Left ventricle myocardium superior (tissue), 1 donor: ENCODE measurements at places on chromosomes 6 and 20.

- no peak for DNase-seq
These were observed 21.7 kb downstream of the FGD2 start for GRCh38 chr6:37027036-37027720.

DNA sequence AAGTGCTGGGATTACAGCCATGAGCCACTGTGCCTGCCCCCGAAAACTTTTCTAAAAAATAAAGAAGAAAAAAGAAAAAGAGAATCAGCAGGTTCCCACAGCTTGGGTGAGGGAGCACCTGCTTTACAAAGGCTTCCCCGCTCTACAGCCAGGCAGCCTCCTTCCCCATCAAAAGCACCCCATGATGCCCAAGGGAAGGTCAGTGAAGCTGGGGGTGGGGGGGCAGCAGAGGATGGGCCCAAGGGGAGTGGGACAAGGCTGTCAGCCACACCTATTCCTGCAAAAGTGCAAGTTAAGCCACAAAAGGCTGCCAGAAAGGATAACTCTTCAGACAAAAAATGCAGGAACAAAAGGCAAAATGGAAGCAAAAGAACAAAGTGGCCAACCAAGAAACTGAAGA, 72.5 kb downstream of the FAM50B start:
- DNase-seq: no peak

DNA sequence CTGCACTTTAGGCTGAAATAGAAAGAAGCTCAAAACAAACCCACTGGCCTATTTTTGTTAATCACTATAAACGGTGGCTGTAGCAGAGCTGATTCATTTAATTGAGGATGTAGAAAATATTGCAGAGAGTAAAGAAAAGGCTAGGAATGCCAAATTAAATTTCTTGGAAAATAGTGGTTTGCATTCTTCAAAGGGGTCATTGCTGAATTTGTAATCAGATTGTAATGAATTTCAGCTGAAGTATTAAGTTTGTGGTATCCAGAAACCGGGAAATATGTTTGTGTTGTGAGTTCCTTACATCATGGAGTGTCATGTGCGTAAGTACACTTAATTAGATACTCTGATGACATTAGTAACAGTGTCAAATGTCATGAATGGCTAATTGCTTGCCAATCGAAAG, 203.0 kb downstream of the SAMD5 start:
- no peak for DNase-seq

DNA sequence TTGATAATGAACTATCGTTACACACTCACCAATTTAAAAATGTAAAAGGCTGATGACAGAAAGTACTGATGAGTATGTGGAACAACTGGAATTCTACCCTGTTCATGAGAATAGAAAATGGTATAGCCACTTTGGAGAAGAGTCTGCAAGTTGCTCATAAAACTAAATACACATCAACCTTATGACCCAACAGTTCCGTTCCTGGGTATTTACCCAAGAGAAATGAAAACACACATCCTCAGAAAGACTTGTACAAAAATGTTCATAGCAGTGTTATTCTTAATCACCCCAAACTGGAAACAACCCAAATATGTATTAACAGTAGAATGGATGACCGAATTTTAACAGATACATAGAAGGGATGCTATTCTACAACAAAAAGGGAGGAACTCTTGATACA, 145.7 kb upstream of the LRFN2 start:
- DNase-seq: no peak

- peak; percentile 41 for DNase-seq
These were observed 21.9 kb upstream of the TAF8 start for GRCh38 chr6:42028234-42029061.

- DNase-seq: no peak
These were observed 103.6 kb downstream of the VIP start for GRCh38 chr6:152854086-152854795.

- DNase-seq: no peak
These were observed 102.3 kb downstream of the CTNNBL1 start for GRCh38 chr20:37796121-37796520.

DNA sequence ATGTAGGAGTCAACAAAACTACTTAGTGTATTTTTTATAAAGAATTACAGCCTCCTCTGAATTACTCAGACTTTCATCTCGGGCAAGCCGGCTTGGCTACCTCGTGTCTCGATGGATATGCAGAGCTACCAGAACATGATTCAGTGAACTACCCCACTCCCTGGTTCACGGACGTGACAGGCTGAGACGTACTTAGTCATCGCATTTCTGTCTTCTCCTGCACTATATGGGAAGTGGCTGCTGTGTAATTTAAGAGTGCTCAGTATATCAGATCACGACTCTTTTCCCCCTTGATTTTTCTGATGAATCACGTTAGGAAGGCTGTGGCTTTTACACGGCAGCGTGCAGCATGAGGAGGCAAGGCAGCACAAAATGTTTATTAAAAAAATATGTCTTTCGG, 302.7 kb upstream of the ZFP64 start:
- no peak for DNase-seq

- DNase-seq: no peak
These were observed 470.8 kb downstream of the CD109 start for GRCh38 chr6:74166849-74167248.

GRCh38 chr20:45779011-45779915, 12.4 kb downstream of the WFDC3 start:
- DNase-seq: peak; percentile 80

- DNase-seq: no peak
These were observed 286.0 kb downstream of the HAO1 start for GRCh38 chr20:7654231-7654630.

- no peak for DNase-seq
These were observed 151.9 kb downstream of the SH3BGRL2 start for GRCh38 chr6:79782792-79783580.

DNA sequence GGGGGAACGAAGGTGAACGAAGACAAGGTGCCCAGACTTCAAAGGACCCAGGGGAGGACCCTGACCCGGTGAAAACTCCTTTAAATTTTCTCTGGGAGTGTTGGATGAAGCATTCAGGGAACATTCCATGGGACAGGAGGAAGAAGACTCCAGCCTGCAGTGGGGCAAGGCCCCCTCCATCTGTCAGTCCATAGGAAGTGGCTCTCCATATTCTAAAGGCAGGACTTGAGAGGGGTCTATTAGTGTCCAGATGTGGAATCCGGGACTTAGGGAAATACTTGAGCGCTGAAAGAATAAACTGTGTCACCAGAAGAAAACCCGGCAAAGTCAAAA, 3.2 kb upstream of the BPIFA2 start:
- DNase-seq: no peak

DNA sequence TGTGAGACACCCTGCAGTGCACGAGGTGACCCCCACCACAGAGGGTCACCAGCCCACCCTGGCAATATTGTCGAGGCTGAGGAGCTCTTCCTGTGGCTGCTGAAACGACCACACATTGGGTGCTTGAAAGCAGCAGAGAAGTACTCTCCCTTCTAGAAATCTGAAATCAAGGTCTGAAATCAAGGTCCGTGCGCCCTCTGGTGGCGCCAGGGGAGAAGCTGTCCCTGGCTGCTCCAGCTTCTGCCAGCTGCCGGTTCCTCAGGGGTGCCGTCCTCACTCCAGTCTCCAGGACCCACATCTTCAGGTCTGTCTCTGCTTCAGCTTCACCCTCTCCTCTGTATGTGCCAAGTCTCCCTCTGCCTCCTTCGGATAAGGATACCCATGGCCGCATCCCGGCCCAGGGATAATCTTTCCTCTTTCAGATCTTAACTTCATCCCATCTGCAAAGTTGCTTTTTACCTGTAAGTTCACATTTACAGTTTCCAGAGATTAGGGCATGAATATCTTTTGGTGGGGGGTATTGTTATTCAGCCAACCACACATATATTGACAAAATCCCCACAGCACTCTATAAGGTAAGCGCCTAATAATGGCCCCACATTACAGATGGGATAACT, 108.3 kb upstream of the PHACTR3 start:
- DNase-seq: peak; percentile 78

GRCh38 chr6:2477250-2477649, 231.8 kb upstream of the GMDS start:
- no peak for DNase-seq

DNA sequence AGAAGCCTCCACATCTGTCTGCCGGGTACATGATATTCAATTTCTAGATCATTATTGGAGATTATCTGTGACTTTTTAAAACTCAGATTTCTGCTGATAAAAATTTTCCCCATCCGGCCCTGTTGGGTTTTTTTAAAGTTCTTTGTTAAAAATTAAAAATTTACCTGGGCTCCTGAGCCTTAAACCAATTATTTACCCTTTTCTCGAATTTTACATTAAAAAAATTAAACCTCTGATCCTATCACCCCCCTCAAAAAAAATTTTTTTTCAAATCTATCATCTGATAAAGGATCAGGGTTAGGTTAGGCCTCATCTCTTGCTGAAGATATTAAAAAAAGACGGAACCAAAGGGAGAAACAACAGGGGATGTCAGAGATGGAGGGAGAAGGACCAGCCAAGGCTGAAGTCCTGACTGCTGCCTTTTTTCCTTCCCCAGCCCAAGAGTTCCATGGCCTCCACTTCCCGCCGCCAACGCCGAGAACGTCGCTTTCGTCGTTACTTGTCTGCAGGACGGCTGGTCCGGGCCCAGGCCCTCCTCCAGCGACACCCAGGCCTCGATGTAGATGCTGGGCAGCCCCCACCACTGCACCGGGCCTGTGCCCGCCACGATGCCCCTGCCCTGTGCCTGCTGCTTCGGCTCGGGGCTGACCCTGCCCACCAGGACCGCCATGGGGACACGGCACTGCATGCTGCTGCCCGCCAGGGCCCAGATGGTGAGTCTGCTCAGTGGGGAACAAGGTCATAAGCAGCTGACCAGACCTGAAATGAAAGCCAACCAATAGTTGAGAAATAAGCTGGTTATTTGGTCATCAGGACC, 527 bp downstream of the NFKBIL1 start:
- DNase-seq: no peak

GRCh38 chr20:15913391-15914025, 659.7 kb downstream of the KIF16B start:
- no peak for DNase-seq

DNA sequence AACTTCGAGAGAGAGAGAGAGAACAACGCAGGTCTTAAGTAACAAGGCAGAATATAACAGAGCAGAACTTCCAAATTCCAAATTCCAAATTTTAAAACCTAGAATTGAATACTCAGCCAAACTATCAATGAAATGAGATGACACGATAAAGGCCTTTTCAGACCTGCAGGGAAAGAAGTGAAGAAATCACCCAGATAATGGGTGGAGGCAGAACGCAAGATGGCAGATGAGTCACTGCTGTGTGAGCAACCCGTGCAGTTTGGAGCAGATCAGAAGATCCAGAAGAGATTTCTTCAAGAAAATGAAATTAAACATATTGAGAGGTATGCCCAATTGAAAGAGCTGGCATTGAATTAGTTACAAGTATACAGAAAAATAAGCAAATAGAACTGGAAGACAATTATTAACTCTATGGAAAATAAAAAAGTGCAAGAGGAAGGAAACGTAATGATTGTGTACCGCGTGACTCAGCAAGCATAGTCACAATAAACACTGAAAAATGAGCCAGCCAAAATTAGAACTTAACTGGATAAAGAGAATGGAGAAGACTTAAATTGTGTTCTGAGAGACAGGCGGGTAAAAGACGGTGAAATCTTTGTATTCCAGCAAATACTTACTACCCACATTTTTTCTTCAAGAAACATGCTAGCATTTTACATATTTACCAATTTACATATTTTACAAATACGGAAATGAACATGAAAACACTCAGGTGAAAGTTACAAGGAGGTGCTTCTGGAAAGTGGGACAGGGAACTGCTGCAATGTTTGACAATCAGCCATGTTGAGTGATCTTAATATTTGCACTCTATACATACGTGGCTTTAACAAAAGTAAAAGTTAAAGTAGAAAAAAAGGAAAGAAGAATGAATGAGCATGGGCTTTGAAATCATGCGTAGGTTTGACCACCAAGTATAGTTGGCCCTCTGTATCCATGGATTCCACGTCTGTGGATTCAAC, 87.9 kb upstream of the CDYL start:
- DNase-seq: no peak

- no peak for DNase-seq
These were observed 93.1 kb downstream of the NCR2 start for GRCh38 chr6:41428336-41428995.

DNA sequence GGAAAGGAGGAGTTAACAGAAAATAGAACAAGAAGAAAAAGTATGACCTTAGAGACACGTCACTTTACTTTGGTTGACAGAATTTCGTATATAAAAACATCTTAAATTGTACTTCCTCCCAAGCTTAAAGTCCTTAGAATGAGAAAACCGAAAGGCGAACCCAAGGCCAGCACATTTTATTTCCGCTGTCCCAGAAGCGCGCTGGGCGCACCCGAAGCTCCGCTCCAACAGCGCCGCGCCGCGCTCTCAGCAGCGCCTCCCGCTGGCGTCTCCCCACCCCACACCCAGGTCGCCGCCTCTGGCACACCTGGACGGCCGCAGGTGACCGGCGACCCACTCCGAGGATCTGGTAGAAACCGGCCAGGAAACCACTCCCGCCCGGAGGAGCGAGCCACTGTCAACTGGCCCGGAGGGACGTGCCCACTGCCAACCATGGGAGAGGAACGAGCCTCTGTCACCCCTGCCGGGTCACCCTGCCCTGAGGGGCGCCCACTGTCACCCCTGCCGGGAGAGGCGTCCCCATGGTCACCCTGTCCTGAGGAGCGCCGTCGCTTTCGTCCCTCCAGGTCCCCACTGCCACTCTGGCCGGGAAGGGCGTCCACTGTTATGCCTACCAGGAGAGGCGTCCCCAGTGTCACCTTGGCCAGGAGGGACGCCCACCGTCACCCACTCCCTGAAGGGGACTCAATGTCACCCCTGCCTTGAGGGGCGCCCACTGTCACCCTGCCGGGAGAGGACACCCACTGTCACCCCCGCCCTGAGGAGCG, 824 bp downstream of the MPC1 start:
- DNase-seq: peak; percentile 85

DNA sequence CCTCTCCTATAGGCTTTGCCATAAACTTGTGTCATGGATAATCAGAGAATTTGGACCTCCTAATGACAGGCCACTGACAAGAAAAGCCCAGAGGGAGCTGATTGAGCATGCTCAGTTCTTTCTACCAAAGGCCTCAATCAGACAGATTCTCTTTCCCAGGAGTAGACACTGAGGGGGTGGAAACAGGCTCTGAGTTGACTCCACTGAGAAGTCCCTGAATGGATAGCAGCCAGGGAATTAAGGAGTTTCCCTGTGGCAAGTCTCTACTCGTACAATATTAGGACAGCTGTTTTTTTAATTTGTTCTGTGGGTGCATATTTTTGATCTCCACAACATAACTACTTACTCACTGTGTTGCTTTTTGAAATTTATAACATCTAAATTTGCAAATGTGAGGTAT, 63.3 kb downstream of the SLC16A10 start:
- DNase-seq: no peak

GRCh38 chr6:129634411-129635230, 75.4 kb downstream of the ARHGAP18 start:
- DNase-seq: no peak

- DNase-seq: no peak
These were observed 160.3 kb downstream of the KIF16B start for GRCh38 chr20:16412906-16413305.

- DNase-seq: no peak
These were observed 822 bp downstream of the ELOVL4 start for GRCh38 chr6:79946272-79947190.

DNA sequence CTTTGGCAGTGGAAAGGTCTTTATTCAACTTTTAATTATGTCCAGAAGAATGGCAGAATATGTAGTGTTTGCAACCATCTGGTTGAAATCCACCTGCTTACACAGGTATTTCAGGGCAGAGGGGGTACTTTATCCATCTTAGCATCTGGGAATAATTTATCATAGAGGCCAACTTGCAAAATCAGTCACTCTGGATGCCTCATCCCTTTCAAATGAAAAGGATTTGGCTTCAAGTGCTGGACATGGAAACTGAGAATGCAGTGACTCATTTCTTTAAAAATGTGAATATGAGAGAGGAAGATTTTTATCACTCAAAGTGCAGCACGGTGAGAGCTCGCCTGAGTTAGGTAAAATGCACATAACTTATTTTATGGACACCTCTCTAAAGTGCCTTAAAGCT, 758.3 kb downstream of the KIF16B start:
- DNase-seq: no peak
